Activated CD8-positive, alpha-beta memory T cell treated with anti-CD3 and anti-CD28 coated beads, Interleukin-2, amount 50 U/mL, for 48 hours (primary cell): ENCODE measurements at places on chromosomes 1 and 21.
A peak's percentile ranks its signal among the peaks of the same experiment; 100 is the strongest.

GRCh38 chr1:207404849-207405525 is 49.1 kb upstream of the CR2 start:
- DNase-seq = no peak

- DNase-seq = no peak
These were observed 3.7 kb downstream of the PFKL start for GRCh38 chr21:44303490-44303981.

DNA sequence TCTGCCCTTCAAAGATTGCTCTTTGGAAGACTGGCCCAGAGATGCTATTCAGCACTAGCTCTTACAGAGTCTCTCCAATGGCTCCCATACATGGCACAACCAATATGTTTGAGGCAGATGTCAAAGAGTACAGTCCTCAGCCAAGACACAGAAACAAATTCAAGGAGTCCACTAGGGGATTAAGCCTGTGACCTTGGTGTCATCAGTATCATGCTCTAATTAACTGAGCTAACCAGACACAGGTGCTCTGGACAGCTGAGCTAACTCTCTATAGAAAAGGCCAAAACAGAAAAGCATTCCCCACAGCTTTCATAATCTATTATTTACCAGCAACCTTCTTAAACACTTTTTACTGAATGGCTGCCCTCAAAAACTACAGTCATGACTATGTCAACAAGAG is 666.0 kb upstream of the PLXNA2 start:
- DNase-seq = no peak

DNA sequence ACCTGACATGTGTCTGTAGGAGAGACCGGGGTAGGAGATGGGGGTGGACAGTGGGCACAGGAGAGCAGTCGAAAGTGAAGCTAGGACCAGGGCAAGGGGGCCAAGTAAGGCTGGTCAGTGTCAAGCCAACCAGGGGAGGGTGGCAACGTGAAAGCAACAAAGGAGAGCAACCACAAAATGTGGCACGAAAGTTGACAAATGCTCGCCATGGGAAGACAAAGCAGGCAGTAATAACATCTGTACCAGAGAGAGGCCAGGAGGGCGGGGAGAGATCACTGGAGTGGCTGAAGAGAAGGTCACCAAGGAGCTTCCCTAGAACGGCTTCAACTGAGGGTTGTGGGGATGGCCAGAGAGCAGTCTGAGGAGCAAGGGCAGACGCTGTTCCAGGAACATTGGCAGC is 17.0 kb downstream of the QSOX1 start:
- no peak for DNase-seq

- no peak for DNase-seq
These were observed 17.8 kb upstream of the TDRD10 start for GRCh38 chr1:154483941-154484803.

DNA sequence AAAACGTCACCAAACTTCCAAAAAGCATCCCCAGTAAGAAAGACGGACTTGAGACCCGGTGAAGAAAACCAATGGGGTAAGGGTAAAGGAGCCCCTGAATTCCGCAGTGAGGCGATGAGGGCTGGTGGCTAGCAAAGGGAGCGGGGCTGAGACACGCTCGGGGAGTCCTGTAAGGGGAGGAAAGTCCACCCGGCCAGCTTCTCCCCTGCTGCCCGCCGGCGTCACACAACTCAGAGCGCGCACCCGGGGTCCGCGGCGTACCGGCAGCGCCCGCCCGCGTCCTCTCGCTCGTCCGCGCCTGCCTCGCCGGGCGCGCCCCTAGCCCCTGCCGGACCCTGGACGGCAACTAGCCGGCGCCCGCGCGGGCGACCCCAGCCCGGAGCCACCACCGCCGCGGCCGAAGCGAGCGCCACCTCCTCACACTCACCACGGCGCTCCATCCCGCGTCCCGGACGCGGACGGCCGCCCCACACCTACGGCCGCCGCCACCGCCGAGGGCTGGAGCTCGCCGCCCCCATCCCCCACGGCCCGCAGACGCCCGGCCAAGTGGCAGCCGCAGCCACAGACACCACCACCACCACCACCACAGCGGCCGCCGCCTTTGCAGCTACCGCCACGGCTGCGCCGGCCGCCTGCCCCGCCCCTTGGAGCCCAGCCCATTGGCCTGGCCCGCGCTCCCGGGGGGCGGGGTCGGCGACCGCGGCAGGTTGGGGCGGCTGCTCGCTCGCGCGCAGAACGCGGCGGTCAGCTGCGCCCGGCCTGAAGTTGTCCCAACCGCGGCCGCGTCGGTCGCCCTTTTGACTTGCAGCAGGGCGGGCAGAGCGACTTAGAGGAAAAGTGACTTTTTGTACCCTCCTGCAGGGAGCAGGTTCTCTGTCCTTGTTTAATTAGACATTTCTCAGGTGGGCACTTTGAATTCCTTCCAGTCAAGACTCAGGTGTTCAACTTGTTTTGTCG is 10.0 kb upstream of the ARHGAP29 start:
- peak; percentile 75 for DNase-seq

GRCh38 chr1:207335695-207336363 is 14.4 kb downstream of the CD55 start:
- DNase-seq = no peak

DNA sequence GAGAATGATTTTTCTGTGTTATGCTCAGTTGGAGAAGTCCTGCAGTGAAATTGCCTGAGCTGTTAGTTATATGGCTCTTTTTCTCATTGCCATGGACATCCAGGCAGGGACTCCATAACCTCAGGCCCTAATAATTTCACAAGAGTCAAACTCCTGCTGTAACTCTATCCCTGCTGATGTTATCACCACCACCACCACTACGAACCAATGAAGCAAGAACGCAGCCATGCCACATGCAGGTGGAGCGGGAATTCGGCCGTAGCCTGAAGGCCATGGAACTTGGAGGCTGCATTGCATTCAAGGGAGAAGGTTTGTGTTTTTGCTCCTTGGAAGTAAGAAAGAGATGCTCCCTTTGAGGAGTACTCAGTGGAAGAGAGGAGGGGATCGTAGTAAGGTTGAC is 16.8 kb upstream of the DLGAP3 start:
- no peak for DNase-seq

- DNase-seq = no peak
These were observed at the start of gene PRKACB for GRCh38 chr1:84143796-84144565. Gene PRKACB, plus strand, starts transcription at chr1:84144271. Its CDS starts 91 bp downstream, at chr1:84144362.

- no peak for DNase-seq
These were observed 9.2 kb downstream of the ERRFI1 start for GRCh38 chr1:8016895-8017241.

- DNase-seq = peak; percentile 71
These were observed 450 bp downstream of the S100A10 start for GRCh38 chr1:151993084-151993733.

DNA sequence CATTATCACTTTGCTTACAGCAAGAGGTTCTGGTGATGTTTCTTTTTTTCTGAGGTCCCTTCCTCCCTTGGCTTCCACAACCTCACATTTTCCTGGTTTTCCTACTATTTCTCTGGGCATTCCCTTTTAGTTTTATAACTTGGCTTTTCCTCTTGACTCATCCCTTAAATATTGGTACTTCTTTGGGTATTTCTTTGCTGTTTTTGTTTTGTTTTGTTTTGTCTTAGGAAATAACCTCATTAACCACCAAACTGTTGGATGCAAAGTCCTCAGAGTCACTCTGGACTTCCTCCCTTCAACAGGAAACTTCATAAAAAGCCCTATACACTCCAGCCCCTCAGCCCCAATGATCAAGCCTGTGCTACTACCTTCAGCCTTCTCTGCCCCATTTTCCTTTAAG is 211.1 kb downstream of the DUSP10 start:
- no peak for DNase-seq

- DNase-seq = peak; percentile 40
These were observed 11.9 kb upstream of the CPLANE2 start for GRCh38 chr1:16248603-16249516.

DNA sequence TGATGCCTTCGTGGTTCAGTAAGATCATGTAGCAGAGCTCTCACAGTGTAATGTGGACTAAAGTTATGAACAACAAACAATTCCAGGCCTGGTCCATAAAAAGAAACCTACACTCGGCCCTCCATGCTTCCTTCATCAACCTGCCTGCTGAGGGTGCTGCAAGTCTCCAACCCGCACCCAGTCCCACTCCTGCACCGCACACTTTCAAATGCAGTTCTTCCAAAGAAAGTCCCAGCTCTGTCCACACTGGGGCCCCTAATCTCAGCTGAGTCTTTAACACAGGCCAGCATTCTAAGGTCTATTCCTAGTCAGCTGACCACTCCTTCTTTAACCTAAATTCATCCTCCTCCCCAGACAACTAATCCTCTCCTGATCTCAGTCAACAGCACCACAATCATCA is 71.5 kb upstream of the NR5A2 start:
- DNase-seq = no peak

DNA sequence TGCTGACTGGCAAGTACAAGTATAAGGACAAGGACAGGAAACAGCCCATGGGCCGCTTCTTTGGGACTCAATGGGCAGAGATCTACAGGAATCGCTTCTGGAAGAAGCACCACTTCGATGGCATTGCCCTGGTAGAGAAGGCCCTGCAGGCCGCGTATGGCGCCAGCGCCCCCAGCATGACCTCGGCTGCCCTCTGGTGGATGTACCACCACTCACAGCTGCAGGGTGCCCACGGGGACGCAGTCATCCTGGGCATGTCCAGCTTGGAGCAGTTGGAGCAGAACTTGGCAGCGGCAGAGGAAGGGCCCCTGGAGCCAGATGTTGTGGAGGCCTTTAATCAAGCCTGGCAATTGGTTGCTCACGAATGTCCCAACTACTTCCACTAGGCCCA is 32.0 kb downstream of the SLC16A1 start:
- DNase-seq = no peak

DNA sequence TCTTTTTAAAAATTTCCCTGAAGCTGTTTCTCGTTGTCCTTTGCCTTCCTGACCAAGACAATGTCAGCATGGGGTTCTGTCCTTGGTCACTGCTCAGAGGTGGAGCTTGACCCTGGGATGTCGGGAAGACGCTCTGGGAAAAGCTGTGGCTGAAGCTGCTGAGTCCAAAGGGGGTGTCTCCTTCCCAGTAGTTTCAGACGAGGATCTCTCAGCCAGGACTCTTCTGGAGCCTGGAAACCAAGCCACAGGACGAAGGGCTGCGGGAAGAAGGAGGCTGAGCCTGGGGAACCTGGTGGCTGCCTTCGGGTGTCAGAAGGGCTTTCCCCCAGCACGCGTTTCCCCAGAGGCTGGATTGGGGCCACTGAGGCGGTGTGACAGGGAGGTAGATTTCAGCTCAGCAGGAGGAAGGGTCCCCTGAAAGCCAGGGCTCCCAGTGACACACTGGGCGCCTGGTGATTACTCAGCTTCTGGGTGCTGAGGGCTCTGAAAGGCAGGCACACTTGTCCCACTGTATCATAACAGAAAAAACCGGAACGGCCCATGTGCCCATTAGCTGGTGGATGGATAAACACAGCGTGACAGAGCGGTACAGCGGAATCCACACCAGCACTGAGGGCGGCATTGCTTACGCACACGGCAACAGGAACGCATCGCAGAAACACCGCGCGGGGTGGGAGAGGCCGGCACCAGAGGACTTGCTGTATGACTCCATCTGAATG is 5.0 kb upstream of the KRTAP12-1 start:
- no peak for DNase-seq

DNA sequence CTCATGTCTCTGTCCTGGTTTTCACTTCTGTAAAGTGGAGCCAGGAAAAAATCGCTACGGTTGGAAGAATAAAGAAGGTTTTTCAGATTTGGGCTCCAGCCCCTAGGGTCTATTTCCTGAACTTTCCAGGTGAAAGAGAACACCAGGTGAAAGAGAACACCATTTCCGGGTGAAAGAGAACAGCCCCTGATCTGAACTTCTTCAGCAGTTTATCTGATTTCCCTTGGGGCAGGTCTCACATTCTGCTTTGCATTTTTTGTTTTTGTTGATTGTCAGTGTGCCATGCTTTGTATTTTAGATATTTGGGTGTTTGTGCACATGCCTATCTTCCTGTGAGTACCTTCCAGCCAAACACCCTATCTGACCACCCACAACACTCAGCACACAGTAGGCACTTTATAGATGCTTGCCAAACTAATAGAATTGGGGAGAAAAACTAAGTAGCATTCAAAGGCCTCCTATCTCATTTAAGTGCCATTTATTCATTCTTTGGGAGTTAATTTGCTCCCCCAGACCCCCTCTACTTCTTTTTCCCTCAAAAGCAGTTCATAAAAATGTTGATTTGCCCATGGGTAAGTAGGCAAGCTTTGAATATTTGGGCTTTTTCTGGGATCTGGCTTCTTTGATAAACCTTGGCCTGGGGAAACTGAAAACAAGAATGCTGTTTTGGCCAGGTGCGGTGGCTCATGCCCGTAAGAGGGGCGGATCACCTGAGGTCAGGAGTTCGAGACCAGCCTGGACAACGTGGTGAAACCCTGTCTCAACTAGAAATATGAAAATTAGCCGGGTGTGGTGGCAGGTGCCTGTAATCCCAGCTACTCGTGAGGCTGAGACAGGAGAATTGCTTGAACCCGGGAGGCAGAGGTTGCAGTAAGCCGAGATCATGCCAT is 2.2 kb downstream of the NAV1 start:
- DNase-seq = no peak

- DNase-seq = no peak
These were observed 118.3 kb downstream of the OLFML2B start for GRCh38 chr1:161905269-161905884.

DNA sequence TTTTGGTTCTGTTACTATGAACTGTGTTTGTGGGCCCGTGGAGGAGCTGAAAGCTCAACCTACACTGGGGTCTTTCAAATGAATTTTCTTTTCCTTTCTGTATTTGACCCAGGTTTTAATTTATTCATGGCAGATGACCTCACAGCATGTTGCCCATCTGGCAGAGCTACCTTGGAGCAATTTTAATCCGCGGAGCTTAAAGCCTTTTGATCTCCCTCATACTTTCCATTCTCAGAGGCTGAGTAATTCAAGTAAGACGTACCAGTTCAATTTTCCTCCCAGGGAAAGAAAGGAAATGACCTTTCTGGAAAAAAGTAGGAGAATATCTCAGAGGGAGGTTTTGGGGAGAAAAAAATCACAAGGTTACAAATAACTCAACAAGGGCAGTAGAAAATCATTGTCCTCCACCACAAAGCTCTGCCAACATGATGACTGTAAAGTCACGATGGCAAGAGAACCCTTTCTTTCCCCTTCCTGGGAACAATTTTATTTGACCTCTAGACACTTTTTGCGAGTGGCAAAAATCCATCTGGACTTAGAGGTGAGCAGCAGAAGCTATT is 21.6 kb upstream of the PCP4 start:
- DNase-seq = no peak

DNA sequence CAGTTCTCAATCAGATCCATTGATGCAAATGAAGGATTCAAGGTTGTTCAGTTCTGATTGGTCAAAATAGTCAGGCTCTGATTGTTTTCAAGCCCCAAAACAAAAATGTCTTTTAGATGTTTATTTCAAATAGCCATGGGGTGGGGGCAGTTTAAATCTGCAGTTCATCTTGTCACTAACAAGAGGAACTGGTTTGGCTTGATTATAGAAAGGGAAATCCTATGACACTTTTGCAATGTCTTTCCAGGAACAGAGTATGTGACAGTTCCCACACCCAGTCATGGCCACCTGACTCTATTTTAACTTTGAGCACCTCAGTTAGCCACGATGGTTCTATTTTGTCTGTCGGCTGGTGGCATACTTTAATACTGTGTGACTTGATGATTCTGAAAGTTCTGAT is 1544.1 kb downstream of the PLA2G4A start:
- DNase-seq = no peak
